ENCODE measurements at places on chromosomes 1 and 21. TPM values are rescaled to one million over a fixed set of nuclear protein-coding genes. Genes with fewer than 3 reads are reported as not detected.

The MAST2 gene
- 29.8 TPM for total RNA-seq

The FAM177B gene
- not detected for total RNA-seq

The CR1L gene
- total RNA-seq = not detected

The LAX1 gene
- total RNA-seq = not detected

The CFAP126 gene
- total RNA-seq = not detected

The ACTL8 gene
- not detected for total RNA-seq

The CHI3L1 gene
- total RNA-seq = 14.8 TPM

The SPATA21 gene
- not detected for total RNA-seq

The SLC22A15 gene
- 7.6 TPM for total RNA-seq

The VPS45 gene
- 49.9 TPM for total RNA-seq

The ALPL gene
- total RNA-seq = 0.87 TPM

The ALX3 gene
- total RNA-seq = not detected

The TMEM82 gene
- not detected for total RNA-seq

The C1orf167 gene
- 0.99 TPM for total RNA-seq

The HSD3B2 gene
- total RNA-seq = not detected

The RGS1 gene
- total RNA-seq = not detected

The UQCRHL gene
- total RNA-seq = 1.2 TPM

The COL9A2 gene
- total RNA-seq = 7.1 TPM

The PADI2 gene
- 0.15 TPM for total RNA-seq

The SPRR1B gene
- total RNA-seq = not detected

All from smooth muscle cell of trachea (primary cell).